ENCODE measurements at places on chromosomes 1 and 21. TPM values are rescaled to one million over a fixed set of nuclear protein-coding genes. Genes with fewer than 3 reads are reported as not detected.

Gene SPATA1
- 0.41 TPM for total RNA-seq

Gene RHD
- total RNA-seq, result not detected

Gene TMEM201
- 2.8 TPM for total RNA-seq

Gene GSTM1
- total RNA-seq, result 24.3 TPM

Gene BNIPL
- total RNA-seq, result 0.18 TPM

Gene LHX8
- total RNA-seq, result not detected

Gene ARPC5
- 112 TPM for total RNA-seq

Gene CIART
- total RNA-seq, result 9.8 TPM

Gene RNF2
- 27.0 TPM for total RNA-seq

Gene SLC1A7
- total RNA-seq, result 3.8 TPM

Gene HSD11B1
- 33.3 TPM for total RNA-seq

GRCh38 chr1:204092632-204093420, 19.9 kb downstream of the SOX13 start:
- no peak for DNase-seq

DNA sequence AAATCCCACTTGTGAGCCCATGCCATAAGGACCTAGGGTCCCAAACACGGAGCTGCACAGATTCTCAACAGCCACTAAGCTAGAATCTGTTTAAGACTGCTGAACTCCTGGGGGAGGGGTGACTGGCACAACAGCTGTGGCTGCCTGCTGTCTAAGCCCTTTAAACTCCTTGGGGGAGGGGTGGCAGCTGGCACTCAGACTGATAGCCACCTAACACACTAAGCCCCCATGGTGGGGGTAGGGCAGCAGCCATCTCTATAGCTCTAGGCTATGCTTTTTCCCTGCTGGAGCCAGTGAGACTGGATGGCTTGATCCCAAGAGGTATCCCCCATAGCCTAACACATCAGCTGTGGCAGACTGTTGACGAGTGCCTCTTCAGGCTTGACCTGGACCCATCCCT, 73.3 kb upstream of the FMO3 start:
- no peak for DNase-seq

GRCh38 chr21:21807598-21807903, 809.3 kb downstream of the NCAM2 start:
- no peak for DNase-seq

DNA sequence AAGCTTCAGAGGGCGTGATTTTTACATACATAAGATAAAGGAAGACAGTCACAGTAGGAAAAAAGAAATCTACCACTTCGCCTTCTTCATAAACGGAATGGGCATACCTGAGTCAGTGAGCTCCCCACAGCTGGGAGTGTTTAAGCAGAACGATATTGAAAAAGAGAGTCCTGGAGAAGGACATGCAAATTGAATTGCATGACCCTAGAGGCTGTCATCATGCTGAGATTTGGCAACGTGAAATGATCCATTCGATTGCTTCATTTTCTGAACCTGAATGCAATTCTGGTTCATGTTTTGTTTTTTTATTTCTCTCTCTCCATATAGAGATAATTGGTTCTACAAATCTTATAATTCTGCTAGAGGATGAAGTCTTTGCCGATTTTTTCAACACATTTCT, 3.7 kb downstream of the RGSL1 start:
- DNase-seq, result no peak

- DNase-seq, result no peak
Measured at GRCh38 chr1:206802401-206802800, 30.1 kb upstream of the IL10 start.

DNA sequence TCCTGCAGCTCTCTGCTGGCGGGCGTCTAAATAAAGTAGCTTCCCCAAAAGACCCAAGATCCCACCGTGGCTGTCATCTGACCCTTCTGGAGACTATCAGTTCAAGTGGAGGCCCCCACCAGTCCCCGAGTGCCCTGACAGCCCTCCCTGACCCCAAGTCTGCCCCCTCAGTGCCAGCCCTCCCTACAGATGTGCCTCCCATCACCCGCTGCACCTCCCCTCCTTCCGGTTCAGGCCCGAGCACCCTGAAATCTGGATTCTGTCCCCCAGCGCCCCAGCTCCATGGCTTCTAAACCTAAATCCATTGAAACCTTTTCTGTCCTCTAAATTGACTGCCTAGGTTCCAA, 595 bp downstream of the IL10RB start:
- DNase-seq, result peak; percentile 4

DNA sequence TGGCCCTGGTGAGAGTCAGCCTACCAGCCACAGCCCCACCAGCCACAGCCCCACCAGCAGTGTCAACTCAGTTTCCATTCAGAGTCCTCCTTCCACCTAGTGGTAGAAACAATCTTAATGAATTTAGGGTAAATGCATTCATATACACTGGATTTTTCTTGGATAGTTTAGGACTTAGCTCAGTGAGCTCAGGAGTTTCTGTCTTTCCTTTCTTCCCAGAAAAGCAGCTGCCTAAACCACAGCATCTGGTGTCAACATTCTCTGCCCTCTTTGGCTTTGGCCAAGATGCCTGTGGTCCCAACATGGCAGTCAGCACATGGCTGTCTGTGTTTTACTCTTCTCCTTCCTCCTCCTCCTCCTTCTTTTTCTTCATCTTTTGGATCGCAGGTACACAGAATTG, 94.0 kb downstream of the CLIC6 start:
- DNase-seq, result no peak

DNA sequence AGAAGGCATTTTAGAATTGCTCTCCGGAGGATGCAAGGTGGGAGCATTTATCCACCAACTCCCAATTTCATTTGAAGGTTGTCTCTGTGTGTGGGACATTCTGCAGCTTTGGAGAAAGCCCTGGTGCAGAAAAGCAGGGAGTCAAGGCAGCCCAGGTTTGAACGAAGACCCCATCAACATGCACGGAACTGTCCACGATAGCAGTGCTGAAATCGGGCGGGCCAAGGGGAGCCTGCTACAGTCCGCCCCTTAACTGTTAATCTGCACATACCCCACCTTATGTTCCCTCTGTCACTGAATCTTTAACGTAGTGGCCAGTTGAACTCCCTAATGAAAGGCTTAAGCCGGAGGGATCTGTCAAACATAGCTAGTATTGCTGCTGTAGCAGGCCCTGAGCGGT, 68.8 kb upstream of the C1orf174 start:
- DNase-seq, result no peak

- DNase-seq, result no peak
Measured at GRCh38 chr1:11881749-11882441, 23.1 kb upstream of the NPPB start.

DNA sequence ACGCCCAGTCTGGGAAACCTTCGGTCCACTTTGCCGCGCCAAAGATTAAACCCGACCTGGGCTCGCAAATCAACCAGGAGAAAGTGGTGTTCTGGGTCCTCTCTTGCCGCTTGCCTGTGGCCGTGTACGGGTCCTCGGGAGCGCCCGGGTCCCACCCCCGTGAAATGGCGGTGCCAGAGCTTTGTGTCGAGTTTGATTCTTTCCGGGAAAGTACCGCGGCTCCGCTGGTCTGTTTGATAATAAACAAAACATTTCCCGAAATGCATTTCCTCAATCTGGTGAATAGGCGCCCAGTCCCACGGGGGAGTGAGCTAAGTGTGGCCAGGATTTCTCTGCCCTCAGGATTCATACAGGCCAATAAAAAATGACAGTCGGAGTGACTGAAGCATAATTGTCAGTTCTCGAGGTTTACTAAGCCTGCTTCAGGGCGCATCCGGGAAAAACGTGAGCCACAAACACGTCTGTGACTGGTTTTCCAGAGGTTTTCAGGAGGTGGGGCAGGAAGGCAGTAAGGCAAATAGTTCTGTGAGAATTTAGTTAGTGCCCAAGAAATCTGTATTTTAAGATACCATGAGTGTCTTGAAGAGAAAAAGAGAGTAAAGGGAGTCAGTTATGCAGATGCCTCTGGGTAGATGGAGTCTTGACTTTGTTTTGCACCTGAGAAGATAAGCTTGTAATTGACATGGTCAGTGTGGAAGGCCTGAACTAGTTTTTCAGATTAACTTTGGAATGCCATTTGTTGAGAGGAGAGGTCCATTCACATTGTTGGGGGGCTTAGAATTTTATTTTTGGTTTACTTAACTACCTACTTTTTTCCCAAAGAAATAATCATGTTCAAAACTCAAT, 675 bp downstream of the IFNAR1 start:
- peak; percentile 70 for DNase-seq

GRCh38 chr21:43811262-43812105, 22.1 kb downstream of the RRP1 start:
- DNase-seq, result no peak

GRCh38 chr1:228095938-228096337, 7.2 kb downstream of the C1orf35 start:
- no peak for DNase-seq

GRCh38 chr1:214833178-214833756, 230.3 kb downstream of the CENPF start:
- DNase-seq, result peak; percentile 65

GRCh38 chr1:7097938-7098592, 312.8 kb downstream of the CAMTA1 start:
- DNase-seq, result no peak

- DNase-seq, result peak; percentile 73
Measured at GRCh38 chr21:25561668-25562641, 45.3 kb downstream of the MRPL39 start.

DNA sequence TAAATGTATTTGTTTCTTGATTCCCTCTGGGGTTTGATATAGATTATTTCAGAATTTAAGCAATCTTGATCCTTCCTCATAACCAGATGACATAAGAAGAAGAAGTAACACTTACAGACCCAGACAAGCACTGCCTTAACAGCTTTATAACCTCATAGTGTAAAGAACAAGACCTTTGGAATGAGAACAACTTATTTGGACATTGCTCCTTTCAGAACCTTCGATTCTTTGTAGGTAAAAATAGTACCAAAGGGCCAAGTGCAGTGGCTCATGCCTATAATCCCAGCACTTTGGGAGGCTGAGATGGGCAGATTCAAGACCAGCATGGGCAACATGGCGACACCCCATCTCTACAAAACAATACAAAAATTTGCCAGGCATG, 15.0 kb downstream of the TM2D1 start:
- DNase-seq, result no peak

DNA sequence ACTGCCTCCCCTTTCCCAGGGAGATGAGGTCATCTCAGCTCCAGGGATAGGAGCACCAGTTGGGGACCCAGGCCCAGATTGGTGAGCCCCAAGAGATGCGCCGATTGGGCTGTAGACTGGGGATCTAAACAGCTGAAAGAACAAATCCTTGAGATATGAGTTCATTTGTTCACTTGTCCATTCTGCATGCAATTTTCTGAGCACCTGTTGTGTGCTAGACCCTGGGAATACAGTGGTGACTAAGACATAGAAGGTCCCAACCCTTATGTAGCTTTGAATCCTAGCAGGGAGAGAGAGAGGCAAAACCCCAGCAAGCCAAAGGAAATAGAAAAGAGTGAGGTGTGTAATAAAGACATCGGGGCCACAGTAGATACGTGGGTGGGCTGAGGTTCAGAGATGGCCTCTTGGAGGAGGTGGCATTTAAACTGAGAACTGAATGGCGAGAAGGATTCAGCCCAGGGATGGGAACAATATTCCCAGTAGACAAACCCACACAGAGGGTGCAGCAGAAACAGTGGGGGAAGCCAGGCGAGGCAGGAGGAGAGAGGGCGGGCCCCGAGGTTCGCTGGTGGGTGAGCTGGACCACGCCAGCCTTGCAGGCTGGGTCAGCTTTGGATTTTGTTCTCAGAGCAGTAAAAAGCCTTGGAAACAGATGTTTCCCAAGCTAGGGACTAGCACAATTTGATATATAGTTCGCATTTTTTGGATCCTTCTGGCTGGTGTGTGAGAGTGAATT, 105.6 kb upstream of the ACTL8 start:
- DNase-seq, result no peak

DNA sequence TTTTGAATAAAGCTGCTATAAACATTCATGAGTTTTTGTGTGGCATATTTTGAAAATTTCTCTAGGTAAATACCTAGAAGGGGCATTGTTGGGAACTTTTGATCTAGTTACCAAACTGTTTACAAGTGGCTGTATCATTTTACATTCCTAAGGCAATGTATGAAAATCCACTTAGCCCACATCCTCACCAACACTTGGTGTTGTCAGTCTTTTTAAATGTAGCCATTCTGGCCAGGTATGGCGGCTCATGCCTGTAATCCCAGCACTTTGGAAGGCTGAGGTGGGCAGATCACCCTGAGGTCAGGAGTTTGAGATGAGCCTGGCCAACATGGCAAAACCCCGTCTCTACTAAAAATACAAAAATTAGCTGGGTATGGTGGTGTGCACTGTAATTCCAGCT, 5.9 kb upstream of the KCNE2 start:
- DNase-seq, result no peak

GRCh38 chr1:26946270-26946669, 14.0 kb downstream of the KDF1 start:
- DNase-seq, result no peak

DNA sequence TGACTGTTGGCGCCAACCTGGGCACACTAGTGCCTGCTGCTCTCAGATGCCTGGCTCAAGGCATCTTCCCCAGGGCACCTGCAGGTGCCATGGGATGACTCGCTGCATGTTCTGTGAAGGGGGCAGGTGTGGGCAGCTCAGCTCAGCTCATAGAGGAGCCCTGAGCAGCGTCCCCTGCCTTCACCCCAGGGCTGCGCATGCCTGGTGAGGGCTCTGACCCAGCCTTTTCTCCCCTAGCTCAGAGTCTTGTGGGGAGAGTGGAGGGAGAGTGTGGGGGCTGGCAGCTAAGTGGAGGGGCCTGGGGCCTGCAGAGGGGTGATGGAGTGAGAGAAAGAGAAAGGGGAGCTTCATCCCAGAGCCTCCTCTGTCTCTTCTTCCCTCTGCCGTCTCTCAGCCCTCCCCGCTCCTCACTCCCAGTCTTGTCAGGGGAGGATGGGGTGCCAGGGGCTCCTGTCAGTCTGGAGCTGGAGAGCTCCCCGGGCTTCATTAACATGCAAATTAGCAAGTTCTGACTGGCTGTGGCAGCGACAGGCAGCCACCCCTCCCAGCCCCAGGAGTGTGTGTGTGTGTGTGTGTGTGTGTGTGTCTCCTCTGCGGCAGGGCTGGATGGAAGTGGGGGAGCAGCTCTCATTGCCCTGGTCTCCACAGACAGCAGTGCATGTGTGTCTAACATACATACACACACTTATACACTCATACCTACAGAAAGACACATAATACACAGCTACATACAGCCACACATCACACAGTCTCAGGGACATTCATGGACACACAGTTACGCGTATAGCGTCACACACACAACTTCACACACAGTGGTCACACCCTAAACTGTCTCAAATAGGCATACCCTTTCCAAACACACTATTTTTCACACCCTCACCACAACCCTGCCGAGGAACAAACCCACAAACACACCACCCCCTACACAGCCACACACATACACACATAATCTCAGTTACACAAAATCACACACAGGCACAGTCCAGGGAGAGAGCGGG, 34.0 kb downstream of the FOXO6 start:
- no peak for DNase-seq

GRCh38 chr1:24691051-24691450, 47.9 kb downstream of the SRRM1 start:
- DNase-seq, result no peak

GRCh38 chr21:30146558-30147282, 19.9 kb downstream of the CLDN17 start:
- no peak for DNase-seq

- DNase-seq, result no peak
Measured at GRCh38 chr1:37151789-37152188, 117.5 kb upstream of the GRIK3 start.

Measured in fibroblast of the aortic adventitia (primary cell).